ENCODE measurements at places on chromosomes 6 and 20. TPM values are rescaled to one million over a fixed set of nuclear protein-coding genes. Genes with fewer than 3 reads are reported as not detected.

The ADISSP gene
- 44.9 TPM for total RNA-seq

DNA sequence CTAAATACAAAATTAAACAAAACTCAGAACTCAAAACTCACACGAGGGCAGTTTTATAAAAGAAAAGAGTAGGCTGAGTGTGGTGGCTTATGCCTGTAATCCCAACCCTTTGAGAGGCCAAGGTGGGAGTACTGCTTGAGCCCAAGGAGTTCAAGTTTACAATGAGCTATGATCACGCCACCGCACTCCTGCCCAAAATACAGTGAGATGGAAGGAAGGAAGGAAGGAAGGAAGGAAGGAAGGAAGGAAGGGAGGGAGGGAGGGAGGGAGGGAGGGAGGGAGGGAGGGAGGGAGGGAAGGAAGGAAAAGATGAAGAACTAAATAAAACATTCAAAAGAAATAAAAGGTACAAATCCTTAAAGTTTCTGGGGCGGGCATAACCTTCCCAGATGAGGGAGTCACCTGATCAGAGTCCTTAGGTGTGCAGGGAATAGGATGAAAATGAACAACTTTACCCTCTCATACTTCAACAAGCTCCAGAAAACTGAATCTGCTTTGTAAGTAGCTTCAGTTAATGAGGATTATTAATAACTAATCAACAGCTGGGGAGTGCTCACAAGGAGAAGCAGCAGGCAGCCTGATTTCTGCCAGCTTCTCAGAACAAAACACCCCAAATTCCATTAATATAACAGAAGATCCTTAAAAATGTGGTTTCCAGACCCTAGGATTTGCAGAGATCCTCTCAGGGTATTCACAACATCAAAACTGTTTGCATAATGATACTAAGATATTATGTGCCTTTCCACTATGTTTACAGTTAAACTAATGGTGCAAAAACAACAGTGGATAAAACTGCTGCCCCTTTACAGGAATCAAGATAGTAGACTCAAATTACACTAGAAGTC, 21.8 kb downstream of the LMBRD1 start:
- no peaks in the 10 kb centered on the region for H3K27me3 ChIP-seq
- no peaks in the 10 kb centered on the region for H3K4me1 ChIP-seq
- H3K36me3 ChIP-seq = peaks cover 9% of the 10 kb centered on the region
- no peak overlapping the region for H3K27ac ChIP-seq
- no peak for DNase-seq
- no peak overlapping the region for H3K4me3 ChIP-seq

DNA sequence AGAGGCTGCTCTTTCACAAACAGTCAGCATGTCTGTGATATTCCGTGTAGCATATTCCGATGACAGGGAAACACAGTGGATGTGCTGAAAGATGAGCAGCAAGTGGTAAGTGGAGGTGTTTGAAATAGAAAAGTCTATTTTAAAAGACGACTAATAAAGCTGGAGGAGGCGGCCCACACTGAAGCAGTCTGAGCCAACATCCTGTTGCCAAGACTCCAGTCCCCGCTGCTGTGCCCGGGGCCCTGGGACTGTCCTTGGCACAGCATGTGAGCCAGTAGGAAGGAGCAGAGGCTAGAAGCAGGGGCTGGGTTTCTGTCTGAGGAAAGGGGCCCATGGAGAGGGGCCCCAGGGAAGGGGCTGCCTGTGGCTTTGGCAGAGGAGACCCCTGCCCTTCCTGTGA, 351.5 kb upstream of the CHD6 start:
- no peak for DNase-seq
- H3K4me3 ChIP-seq = no peak overlapping the region
- no peak overlapping the region for H3K27ac ChIP-seq

DNA sequence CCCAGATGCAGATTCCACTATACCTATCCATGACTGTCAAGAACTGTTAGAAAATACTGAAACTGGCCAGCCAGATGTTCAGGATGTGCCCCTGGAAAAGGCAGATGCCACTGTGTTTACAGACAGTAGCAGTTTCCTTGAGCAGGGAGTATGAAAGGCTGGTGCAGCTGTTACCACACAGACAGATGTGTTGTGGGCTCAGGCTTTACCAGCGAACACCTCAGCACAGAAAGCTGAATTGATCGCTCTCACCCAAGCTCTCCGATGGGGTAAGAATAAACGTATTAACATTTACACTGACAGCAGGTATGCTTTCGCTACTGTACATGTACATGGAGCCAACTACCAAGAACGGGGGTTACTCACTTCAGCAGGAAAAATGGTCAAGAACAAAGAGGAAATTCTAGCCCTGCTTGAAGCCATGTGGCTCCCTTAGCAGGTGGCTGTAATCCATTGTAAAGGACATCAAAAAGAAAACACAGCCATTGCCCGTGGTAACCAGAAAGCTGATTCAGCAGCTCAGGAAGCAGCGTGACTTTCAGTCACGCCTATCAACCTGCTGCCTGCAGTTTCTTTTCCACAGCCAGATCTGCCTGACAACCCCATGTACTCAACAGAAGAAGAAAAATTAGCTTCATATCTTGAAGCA, 459.7 kb upstream of the HTR1E start:
- no peak overlapping the region for H3K4me3 ChIP-seq
- DNase-seq = peak; percentile 13
- H3K36me3 ChIP-seq = no peaks in the 10 kb centered on the region
- peaks cover 3% of the 10 kb centered on the region for H3K4me1 ChIP-seq
